Erythroblast (primary cell): ENCODE measurements at places on chromosomes 1 and 21.
A peak's percentile ranks its signal among the peaks of the same experiment; 100 is the strongest.

DNA sequence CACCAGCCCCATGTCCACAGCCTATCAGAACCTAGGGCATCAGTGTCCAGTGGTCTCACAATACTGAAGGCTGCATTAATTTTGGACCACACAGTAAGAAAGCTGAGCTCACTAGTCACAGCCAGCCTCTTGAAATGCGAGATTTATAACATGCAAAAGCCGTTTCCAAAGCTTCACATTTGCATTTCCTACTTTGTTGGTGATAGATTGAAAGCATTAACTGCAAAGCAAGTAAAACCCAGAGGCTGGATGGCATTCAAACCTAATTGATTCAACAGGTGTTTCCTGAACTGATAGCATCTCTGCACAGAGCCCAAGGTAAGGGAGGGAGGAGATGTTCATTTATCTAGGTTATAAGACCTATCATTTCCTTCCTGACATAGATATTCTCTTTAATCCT is 410.1 kb downstream of the OMA1 start:
- no peak for DNase-seq

GRCh38 chr1:53237638-53238037 is 680 bp downstream of the MAGOH start:
- DNase-seq: peak; percentile 64

DNA sequence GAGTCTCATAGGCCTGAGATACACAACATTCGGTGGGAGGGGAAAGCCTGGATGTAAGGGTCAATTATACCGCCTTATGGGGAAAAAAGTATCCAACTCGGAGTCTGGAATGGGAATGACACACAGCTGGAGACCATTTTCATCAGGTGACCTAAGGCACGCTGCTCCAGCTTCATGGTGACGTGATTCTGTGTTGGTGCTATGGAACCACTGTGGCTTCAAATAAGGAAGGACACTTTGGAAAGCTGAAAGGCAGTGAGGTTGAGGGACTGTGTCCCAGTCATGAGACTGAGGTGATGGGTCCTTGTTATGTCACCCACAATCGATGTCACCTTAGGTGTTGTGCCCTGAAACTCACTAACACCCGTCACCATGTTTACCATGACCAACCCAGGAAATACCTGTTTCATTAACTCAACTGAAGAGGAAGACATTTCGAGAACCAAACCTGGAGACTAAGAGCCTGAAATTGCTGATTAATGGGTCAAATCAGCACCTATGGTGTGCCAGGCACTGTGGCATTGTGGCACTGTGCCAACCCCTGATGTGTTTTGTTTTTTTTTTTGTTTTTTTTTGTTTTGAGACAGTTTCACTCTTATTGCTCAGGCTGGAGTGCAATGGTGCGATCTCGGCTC is 54.5 kb downstream of the IRF2BP2 start:
- no peak for DNase-seq

DNA sequence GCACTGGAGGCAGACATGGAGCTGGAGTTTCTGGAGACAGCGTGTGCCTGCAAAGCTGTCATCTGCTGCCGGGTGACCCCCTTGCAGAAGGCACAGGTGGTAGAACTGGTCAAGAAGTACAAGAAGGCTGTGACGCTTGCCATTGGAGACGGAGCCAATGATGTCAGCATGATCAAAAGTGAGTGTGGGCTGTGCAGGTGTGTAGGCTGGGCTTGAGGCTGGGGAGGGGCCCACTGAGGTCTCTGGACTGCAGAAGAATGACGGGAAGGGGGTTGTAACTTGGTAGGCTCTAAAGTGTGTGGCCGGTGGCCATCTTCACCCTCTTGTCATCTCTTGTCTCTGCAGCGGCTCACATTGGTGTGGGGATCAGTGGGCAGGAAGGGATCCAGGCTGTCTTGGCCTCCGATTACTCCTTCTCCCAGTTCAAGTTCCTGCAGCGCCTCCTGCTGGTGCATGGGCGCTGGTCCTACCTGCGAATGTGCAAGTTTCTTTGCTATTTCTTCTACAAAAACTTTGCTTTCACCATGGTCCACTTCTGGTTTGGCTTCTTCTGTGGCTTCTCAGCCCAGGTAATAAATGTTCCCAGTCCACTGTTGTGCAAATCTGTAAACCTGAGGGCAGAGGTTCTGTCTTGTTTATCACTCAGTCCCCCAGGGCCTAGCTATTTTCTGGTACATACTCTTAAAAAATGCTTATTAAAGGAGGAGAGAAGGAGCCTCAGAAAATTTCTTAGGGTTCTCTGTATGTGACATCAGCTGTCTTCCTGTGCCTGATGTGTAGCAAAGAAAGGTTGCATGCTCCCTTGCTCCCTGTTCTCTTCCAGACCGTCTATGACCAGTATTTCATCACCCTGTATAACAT is 19.9 kb downstream of the ATP8B2 start:
- DNase-seq: peak; percentile 84
